ENCODE measurements at places on chromosomes 12 and 14.

DNA sequence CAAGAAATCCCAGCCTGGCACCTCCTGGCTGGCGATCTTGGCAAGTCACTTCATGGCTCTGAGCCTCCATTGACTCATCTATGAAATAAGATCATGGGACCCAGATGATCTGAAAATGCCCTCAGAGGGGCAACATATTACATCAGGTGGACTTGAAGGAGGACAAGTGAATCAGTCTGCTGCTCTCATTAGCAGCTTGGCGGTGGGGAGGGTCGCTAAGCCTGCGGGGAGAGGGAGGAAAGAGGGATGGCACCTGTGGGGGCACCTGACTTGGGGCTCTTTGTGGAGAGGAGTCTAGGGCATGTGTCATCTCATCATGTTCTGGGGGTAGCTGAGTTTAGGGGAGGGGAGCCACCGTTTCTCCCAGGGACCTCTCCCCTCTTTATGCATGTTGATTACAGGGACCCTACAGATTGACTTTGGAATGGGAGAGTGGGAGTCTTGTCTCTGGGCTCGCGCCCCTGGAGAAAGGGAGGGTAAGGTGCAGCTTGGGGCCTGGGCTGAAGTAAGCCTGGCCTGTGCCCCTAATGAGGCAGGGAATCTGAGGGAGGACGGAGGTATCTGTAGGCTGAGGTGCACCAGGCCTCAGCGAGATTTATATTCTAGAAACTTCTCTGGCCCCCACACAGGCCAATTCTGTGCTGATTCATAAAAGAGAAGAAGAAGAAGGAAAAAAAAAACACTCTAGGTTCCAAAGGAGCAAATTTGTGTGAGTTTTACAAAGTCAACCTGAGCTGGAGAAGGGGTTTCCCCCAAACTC is 29.3 kb upstream of the BATF start:
- DNase-seq = no peak

DNA sequence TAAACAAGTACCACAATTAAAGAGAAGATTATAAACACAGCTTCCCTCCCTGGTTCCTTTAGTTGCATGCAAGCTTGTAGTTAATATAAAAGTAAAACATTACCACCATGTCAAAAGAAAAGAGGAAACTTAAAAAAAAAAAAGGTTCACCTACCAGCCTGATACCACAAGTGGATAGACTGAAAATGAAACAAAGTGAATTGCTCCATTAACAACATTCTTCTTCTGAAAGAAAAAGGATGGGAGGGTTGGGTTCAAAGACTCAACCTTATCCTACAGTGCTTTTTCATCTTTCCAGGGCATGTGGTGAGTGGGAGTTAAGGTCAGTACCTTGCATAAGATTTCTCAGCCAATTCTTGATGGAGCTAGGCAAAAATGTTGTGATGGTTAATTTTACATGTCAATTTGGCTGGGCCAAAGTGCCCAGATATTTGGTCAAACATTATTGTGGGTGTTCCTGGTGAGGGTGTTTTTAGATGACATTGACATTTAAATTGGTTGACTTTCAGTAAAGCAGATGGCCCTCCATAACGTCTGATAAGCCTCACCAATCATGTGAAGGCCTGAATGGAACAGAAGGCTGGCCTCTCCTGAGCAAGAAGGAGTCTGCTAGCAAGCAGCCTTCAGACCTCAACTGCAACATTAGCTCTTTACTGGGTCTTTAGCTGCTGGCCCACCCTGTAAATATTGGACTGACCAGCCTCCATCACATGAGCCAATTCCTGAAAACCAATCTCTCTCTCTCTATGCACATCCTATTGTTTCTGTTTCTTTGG is 28.8 kb downstream of the VCPKMT start:
- no peak for DNase-seq

DNA sequence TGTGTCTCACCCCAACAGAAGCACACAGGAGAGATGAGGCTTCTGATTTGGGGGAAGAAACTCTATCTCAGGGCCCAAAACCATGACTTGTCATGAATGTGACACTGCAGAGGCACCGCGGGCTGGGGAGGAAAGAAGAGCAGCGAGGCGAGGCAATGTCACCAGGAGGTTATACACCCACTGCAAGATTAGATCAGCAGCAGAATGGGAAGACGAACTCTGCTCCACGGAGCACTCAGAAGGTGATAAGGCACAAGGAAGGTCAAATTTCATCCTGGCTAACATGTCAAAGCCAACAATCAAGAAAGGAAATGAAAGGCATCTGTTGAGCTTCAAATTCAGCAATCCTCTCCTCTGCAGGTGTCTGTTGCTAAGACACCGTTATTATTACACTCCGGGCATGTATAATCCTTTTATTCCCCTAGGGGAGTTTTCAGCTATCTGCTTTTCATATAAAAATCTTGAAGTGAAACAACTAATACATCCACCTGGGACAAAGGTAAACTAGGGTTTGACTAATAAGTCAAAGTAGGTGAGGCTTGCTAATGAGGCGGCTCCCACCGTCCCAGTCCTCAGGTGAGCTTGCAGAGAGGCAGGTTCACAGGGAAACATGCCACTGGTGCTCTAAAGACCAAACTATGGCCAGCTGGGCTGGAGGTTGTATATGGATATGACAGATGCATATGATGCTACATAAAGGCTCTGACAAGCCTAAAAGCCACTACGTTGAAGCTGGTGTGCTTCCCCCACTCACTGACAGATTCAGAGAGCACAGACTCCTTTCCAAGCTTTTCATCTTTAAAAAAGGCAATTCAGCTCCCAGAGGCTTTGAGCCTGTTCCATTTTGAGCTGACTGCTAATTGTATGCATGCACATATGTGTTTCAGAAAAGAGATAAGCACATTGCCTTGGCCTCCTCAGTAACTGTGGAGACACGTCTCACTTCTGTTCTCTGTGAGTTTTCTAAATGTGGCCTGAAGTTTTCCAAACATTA is 221.2 kb downstream of the NELL2 start:
- peak; percentile 5 for DNase-seq

- DNase-seq = no peak
Measured at GRCh38 chr12:55717011-55718007, 1.5 kb downstream of the BLOC1S1 start.

- DNase-seq = no peak
Measured at GRCh38 chr12:112936264-112936663, 2.0 kb upstream of the OAS3 start.

DNA sequence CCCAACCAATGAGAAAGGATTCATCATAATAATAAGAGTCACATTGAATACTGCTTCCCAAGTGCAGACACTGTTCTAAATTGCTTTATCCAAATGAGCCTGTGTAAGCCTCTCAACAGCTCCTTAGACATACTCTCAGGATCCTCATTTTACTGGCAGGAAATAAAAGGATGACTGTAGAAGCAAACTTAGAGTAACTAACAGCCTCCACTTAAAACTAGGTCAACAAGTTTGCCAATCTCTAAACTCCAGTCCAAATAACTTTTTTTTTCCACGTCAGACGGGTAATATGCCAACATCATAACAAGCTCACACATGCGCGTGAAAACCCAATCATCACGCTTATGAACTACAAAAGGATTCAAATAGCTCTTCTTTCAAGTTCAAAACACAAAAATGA is 15.3 kb upstream of the DPF3 start:
- no peak for DNase-seq

- DNase-seq = no peak
Measured at GRCh38 chr14:94407906-94408305, 19.5 kb upstream of the SERPINA1 start.

DNA sequence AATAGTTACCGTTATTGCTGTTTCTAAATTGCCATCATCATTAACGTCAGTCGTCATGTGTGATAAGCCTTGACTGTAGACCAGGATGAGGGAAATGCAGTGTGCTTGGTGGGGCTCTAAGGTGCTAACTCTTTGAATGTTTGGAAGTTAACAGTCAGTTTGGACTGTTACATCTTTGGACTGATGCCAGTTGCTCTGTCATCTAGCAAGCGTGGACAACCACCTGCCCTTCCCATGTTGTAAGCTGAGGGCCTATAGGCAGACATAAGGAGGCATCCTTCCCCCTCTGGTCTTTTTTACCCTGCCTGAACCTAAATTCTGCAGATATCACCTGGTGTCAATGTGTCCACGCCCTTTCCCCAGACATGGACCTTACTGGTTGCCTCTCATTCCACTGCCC is 94.4 kb downstream of the PPP2R5C start:
- no peak for DNase-seq

- DNase-seq = no peak
Measured at GRCh38 chr12:728781-729180, 23.6 kb upstream of the WNK1 start.

- no peak for DNase-seq
Measured at GRCh38 chr14:58746261-58746660, 108.5 kb downstream of the DACT1 start.

All from muscle of back (tissue), 13 donors.